ENCODE measurements at places on chromosomes 3 and 15.

- DNase-seq: no peak
Observed at GRCh38 chr15:101269479-101270223, 7.6 kb downstream of the SELENOS start.

GRCh38 chr3:149197669-149198068, 24.0 kb downstream of the CP start:
- no peak for DNase-seq

DNA sequence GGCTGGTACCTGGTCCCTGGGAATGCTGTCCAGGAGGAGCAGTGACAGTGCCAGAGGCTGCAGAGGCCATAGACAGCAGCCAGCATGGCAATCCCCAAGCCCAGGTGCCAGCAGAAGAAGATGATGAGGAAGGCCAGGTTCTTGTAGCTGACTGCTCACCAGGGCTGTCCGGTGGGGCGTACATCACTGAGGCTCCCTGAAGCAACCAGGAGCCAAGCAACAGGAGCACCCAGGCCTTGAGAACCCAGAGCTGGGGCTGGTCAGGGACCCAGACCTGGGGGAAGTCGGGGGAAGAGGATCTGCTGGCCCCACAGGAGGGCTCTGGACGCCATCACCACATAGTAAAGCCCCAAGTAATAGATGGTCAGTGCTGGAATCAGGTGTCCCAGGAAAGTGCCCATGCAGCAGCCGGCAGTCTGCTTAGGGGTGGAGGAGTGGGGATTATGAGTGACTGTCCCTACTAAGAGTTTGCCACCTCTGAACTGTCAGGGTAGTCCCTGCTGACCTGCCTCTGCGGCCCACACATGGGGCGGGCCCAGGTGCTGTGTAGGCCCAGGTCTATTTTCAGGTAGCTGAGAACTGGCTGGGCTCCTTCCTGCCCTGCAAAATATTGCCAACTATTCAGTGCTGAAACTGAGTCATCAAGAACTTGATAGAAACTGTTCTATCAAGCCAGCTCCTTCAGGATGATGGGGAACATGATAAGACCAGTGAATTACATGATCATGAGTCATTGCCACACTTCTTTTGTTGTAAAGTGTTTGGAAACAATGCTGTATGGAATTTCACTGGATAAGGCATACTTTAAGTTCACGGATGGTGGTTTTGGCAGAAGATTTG, 68.7 kb downstream of the CHRD start:
- no peak for DNase-seq

- DNase-seq: no peak
Observed at GRCh38 chr3:52181543-52181942, 16.4 kb upstream of the ALAS1 start.

DNA sequence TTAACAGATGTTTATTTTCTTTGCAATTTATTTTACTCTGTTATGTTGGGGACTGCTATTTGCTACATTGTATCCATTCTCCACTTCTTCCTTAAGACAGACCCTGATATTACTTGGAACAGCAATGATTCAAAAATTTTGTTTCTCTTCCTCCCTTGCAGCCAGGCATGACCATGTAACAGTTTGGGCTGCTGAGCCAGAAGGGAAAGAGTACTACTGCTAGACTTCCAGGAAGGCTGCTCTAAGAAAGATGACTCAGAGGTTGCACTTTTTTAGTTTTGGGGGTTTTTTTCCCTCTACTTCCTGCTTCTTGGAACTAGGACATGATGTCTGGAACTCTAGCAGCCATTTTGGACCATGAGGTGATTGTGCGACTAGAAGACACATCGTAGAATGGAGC, 10.3 kb downstream of the PRR20G start:
- no peak for DNase-seq

DNA sequence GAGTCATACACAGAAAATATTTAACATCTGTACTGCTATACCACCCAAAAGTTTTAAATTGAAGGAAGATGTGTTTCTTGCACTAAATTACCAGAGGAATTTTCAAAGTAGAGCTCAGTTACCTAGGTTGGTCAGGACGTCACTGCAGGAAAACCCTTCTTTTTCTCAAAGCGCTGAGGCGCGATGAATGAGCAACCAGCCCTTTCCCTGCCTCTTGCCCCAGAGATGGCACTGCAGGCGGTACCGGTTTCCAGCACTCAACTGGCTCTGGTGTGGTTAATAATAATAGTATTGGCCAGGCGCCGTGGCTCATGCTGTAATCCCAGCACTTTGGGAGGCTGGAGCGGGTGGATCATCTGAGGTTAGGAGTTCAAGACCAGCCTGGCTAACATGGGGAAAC, 49.3 kb downstream of the HES1 start:
- DNase-seq: no peak

DNA sequence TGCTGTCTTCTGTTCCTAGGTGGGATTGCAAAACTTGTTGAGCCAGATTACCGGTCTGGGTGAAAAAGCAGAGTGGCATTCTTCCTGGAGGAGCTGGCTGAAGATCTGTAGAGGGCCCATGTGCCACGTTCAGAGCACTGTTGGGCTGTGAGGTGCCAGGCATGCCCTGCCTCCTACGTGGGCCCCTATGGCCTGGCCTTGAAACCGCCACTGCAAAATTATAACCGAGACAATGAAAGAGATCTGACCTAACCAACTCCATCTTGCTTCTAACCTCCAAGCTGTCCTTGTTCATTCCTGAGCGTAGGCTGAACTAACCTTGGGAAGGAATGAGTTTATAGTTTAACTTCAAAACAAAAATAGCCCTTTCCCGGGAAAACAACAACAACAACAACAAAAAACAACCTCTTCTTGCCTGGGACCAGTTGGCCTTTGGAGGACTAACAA, 1.4 kb upstream of the ACAD9 start:
- DNase-seq: no peak

DNA sequence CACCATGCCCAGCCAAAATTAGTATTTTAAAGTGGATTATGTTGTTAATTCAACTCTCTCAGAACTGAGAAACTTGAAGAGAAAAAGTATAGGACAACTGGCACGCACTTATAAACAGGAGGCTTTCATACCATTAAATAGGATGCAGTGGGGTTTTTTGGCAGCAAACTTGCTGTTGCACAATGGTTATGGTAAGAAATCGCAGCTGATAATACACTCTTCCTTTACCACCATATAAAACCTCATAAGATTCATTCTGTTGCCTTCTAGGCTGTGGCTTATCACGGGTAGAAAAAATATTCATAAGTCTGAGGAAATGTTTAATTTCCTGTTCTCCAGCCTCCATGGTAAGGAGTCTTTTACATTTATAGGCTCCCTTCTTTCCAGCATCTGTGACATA, 95.3 kb downstream of the TMCO5A start:
- no peak for DNase-seq

- DNase-seq: no peak
Observed at GRCh38 chr3:64488939-64489338, 198.9 kb downstream of the ADAMTS9 start.

DNA sequence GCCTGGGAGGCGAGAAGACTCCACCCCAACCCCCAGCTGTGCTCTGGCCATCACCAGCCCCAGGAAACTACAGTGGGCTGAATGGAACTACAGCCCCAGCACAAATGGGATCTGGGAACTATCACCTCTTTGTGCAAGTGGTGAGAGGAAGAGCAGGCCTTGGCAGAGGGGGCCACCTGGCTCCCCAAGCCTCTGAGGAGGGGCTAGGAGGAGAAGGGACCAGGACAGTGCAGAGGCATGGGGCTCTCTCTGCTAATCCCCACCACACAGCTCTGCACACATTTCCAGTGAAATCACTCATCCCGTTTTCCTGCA, 31.6 kb downstream of the KY start:
- no peak for DNase-seq

- no peak for DNase-seq
Observed at GRCh38 chr3:115761927-115762305, 138.6 kb downstream of the GAP43 start.

DNA sequence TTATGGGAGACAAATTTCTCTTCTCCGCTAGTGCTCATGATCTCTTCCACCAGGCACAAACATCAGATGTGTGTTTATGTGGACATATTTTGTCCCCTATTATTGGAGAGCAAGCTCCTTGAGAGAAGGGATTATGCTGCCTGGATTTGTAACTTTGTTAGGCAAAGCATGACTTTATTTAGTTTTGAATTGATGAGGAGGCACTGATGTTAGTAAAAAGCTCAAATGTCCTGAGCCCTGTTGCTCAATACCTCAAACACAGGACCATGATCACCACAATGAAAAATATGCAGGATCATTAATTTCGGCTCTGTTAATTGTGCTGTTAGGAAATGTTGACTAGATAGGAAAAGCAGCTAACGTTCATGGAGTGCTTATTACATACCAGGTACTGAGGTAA, 29.1 kb downstream of the SCG5 start:
- no peak for DNase-seq

DNA sequence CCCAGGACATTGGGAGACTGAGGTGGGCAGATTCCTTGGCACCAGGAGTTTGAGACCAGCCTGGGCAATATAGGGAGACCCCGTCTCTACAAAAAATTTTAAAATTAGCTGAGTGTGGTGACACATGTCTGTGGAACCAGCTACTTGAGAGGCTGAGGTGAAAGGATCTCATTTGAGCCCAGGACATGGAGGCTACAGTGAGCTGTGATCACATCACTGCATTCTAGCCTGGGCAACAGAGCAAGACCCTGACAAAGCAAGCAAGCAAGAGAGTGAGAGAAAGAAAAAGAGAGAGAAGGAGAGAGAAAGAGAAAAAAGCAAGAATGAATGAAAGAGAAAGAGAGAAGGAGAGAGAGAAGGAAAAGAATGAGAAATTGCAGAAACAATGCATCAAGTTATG, 52.1 kb upstream of the CSPG5 start:
- DNase-seq: no peak

DNA sequence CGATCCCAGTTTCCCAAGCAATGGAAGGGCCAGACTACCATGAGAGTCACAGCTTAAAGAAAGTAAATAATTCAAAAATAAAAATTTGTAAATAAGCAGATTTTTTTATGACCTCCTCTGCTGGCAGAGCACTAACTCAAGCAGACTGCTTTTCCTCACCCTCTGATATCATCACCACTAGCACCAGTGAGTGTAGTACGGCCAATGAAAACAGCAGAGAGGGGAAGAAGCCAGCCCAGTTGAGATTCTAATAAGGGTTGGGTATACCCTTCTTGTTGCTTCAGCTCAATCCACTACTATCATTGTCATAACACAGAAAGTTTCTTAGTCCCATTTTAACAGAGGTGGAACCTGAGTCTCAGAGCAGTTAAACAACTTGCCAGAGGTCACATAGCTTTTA, 193.1 kb downstream of the ERC2 start:
- no peak for DNase-seq

GRCh38 chr3:187458921-187459320, 90.7 kb downstream of the RTP4 start:
- DNase-seq: no peak

DNA sequence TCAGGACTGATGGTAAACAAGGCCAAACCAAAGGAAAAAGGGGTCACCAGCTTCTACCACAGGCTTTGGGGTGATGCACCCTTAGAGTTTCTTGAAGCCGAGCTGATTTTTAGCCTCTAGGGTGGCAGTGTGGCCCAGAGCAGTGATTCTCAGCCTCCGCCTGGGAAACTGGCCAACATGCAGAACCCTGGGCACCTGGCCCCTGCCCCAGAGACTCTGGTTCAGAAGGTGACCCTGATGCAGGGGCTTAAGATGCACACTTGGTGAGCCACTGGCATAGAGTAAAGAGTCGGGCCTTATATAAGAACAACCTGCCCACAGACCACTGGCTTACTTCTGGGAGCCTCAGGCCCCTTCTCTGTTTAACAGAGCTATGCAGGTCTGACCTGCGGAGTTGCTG, 44.5 kb downstream of the SYNM start:
- DNase-seq: no peak

DNA sequence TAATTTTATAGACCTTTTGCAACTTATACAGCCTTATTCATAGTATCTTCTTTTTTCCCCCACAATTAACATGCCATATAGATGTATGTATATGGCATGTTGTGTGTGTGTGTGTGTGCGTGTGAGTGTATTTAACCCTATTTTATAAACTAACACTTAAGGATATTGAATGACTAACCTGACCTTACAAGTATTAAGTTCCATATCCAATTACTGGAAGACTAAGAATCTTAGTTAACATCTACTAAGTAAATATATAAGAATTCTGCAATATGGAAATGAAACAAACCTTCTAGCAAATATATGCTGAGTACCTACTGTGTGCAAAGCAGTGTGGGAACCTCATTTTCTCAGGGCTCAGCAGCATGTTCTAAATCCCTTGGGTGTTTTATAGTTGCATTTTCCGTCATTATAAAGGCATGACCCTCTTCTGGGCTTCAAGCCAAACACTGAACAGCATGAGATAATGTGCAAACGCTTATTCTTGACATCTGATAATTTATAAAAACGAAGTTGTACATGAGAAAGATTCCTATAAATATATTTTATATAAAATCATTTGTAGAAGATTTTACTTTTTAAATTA, 105.5 kb downstream of the NLGN1 start:
- no peak for DNase-seq

DNA sequence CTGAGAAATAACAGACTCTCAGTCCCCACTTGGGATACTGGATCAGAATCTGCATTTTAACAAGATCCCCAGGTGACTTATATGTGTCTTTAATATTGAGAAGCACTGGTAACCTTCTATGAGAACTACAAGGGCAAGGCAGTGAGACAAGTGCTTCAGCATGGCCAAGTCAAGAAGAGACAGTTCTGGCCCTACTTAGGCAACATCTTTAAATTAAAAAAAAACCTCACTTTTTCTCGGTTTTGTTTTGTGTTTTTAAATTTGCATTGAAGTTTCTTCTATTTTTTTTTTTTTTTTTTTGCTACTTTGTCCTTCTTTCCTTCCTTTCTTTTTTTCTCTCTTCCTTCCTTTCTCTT, 42.5 kb upstream of the SPTSSB start:
- no peak for DNase-seq

- DNase-seq: no peak
Observed at GRCh38 chr15:80619680-80620079, 75.4 kb upstream of the ABHD17C start.

GRCh38 chr3:99911433-99911832, 93.8 kb downstream of the CMSS1 start:
- no peak for DNase-seq

Measured in Panc1 (cell line).